Lung (tissue), 17 donors: ENCODE measurements at places on chromosomes 1 and 21. TPM values are rescaled to one million over a fixed set of nuclear protein-coding genes. Genes with fewer than 3 reads are reported as not detected.
A peak's percentile ranks its signal among the peaks of the same experiment; 100 is the strongest.

GRCh38 chr21:45289134-45289533 is 1.4 kb upstream of the POFUT2 start:
- no peak for DNase-seq

- DNase-seq = no peak
These were observed 22.1 kb downstream of the WNT2B start for GRCh38 chr1:112530832-112531231.

The SAMD13 gene
- 0.30 TPM for polyA plus RNA-seq

- DNase-seq = no peak
These were observed 463 bp upstream of the PRRC2C start for GRCh38 chr1:171484760-171485374.

The NHLH1 gene
- 0.12 TPM for polyA plus RNA-seq

The TNFAIP8L2 gene
- 26.6 TPM for polyA plus RNA-seq

- no peak for DNase-seq
These were observed 53.6 kb downstream of the LHX9 start for GRCh38 chr1:197970771-197971170.

The FAM43B gene
- 0.20 TPM for polyA plus RNA-seq

DNA sequence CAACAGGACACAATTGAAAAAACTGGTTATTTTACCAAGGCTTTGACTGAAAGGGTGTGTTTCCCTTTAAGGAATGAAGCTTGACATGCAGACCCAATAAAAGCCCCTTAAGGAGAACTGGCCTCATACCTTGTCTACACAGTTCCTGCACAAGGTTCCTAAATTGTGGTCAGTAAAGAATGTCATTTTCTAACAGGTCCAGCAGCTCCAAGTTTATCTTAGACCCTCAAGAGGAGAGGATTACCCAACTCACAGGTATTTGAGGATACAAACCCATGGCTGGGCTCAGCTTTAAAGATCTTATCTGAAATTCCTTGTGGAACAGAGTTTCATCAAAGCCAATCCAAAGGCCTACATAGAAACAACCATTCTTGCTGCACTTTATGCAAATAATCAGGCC is 31.4 kb upstream of the CBR3 start:
- no peak for DNase-seq

DNA sequence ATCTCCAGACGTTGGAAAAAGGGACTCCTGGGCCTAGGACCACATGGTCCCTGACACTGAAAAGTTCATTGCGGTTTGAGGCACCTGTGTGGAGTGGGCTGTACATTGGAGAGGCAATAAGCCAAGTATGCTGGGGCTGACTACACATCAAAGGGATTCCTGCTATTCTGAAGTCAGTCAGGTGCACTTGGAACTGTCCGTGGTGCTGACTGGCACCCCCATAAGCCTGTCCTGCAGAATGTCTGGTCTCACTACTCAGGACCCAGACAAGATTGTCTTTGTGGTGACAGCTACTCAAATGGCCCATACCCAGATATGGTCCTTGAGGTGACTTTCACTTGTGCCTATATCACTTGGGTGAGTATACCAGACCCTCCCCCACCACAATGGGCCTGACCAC is 150.6 kb downstream of the RWDD3 start:
- peak; percentile 52 for DNase-seq

DNA sequence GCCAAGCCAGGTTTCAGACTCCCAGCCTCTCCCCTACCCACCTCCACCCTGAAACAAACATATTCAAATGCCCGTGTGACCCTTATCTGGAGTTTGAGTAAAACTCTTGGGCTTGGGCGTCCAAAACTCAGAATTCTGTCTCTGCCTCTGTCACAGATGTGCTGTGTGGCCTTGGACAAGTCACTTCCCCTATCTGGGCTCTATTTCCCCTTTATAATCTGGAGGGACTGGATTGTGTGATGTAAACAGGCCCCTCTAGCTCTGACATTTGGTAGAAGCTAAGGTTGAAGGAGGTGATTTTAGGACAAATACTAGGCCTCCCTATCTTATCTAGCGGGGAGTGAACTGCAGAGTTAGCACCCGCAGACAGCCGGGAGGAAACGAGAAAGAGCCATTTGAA is 67.5 kb downstream of the IGSF21 start:
- no peak for DNase-seq

DNA sequence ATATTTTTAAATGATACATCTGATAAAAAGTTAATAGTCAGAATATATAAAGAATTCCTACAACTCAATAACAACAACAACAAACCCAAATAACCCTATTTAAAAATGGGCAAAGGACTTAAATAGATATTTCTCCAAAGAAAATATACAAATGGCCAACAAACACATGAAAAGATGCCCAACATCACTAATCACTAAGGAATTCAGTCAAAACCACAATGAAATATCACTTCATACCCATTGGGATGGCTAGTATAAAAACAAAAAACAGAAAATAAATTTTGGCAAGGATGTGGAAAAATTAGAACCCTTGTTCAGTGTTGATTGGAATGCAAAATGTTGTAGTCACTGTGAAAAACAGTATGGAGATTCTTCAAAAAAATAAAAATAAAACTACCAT is 184.8 kb upstream of the RAB4A start:
- DNase-seq = no peak

The CLCA1 gene
- not detected for polyA plus RNA-seq

DNA sequence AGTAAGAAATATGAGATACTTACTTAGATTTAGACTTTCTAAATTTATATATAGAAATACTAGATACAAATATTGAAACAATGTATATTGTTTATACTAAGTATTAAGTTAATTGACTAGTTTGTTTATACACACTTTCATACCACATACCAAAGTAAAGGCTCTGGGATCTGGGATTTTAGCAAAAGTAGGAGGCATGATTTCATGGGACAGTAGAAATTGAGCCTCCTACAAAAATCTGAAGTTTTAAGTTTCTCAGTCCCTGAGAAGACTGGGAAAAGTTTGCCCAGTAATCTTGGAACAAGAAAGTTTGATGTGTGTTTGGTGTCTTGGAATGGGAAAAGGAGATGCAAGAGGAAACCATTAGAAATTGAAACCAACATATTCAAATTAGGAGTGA is 30.9 kb downstream of the KCTD3 start:
- no peak for DNase-seq

DNA sequence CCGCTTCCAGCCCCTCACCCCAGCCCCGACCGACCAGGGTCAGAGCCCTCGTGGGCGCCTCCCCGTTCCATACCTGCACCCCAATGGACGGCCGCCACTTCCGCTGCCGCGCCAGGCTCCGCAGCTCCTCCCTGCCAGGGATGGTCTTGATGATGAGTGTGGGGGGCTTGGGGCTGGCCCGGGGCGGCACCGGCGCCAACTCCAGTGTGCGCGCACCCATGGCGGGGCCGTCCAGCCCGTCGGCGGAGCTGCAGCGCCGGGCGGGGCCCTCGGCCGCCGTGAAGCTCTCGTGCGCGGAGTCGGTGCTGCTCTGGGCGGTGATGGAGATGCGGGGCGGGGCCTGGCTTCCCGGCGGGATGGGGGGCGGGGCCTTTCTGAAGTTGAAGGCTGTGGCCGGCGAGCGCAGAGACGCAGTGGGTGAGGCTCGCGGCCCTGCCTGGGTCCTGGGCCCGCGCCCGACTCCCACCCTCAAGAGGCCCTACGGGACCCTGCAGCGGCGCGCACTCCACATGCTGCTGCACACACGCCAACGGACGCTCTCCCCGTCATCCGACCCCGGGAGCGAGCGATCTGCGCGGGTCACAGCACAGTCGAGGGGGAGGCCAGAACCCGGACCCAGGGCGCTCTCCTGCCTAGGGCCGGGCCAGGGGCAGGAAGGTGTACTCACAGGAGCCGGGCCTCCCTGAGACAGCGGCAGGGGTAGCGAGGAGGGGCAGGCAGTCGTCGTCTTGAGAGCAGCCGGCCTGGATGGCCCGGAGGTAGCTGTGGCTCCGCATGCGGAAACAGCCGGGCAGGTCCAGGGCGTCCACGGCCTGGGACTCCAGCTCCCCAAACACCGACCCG is 26.1 kb upstream of the SMIM12 start:
- peak; percentile 44 for DNase-seq

- no peak for DNase-seq
These were observed 57.5 kb upstream of the SDC3 start for GRCh38 chr1:30965924-30966599.

The CLDN17 gene
- polyA plus RNA-seq = not detected

GRCh38 chr1:234486858-234487840 is 8.2 kb upstream of the TARBP1 start:
- peak; percentile 90 for DNase-seq

- DNase-seq = no peak
These were observed 110.4 kb downstream of the PATJ start for GRCh38 chr1:61852670-61853015.

GRCh38 chr1:182909578-182909977 is 43.4 kb downstream of the SHCBP1L start:
- no peak for DNase-seq

GRCh38 chr1:15260418-15261154 is 13.6 kb downstream of the FHAD1 start:
- peak; percentile 48 for DNase-seq

GRCh38 chr21:34598931-34599400 is 15.9 kb downstream of the RCAN1 start:
- DNase-seq = no peak

DNA sequence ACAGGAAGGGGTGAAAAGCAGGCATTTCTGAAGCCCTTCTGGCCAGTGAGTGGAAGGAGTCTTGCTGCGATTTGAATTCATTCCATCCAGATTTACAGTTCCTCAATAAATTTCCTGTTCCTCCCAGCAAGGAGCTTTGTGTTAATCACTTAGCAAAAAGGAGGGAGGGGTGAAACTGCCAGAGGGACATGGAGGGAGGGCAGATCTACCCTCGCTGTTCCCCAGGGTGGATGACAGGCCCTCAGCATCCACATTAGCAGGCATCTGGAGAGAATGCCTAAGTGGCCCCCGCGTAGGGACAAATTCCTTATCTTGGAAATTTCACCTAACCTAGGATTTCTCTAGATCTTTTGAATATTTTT is 1.2 kb downstream of the ETV3 start:
- no peak for DNase-seq

DNA sequence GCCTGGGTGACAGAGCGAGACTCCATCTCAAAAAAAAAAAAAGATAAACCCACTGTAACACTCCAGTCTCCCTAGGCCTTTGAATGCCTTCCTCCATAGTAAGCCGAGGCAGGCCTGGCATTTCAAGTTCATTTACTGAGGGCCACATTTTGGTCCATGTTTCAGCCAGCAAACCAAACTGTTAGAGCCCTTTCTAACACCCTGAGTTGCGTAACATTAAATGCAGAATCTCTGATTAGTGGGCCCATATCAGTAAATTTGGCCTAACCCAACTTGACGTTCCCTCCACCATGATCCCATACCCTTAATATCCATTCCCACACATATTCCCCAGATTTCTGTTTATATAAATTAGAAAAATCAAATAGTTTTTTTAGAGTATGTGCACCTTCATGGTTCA is 12.4 kb downstream of the MPZL1 start:
- no peak for DNase-seq

DNA sequence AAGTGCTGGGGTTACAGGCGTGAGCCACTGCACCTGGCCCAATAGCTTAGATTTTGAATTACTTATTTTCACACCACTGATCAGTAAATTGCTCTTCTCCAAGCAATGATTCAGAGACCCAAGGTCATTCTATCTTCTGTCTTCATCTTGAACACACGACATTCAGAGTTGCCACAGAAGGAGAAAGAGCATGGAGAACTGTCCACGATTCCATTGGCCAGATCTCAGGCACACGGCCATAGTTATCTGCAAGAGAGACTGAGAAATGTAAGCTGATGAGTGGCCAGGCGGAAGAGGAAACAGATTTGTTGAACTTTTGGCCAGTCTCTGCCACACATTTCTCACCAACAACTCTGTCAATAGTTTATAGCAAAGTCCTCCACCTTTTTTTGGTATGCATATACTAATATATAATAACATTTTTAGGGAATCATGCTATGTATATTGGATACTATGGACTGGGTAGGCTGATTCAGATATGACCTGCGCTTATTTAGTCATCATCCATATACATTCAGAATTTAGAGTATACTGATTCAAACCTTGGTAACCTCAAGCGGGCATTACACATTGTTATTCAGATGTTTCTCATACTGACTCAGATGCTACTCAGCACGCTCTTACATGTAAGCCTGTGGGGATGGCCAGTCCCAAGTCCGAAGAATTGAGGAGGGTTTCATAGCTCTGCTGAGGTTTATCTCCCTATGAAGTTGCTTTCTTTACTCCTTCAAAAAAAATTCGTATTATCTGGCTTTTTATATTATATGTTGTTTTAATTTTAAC is 25.5 kb upstream of the CAP1 start:
- no peak for DNase-seq

The ZBTB18 gene
- polyA plus RNA-seq = 8.9 TPM

DNA sequence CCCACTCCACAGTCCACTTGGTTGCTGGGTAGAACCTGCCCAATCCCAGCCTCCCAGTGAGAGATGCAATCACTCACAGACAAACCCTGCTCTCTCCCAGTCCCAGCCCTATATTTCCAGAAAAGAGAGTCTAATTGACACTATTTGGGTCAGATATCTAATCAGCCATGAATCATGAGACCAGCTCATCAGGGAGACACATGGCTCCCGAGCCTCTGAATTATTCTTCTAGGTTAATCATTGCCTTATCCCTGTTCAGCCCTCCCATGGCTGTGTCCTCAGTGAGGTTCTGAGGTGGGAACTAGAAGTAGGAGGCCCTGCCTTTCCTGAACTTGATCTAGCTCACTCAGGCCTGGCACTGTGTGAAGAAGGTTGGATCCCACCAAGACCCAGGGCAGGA is 49.9 kb upstream of the ZC3H12A start:
- DNase-seq = no peak

DNA sequence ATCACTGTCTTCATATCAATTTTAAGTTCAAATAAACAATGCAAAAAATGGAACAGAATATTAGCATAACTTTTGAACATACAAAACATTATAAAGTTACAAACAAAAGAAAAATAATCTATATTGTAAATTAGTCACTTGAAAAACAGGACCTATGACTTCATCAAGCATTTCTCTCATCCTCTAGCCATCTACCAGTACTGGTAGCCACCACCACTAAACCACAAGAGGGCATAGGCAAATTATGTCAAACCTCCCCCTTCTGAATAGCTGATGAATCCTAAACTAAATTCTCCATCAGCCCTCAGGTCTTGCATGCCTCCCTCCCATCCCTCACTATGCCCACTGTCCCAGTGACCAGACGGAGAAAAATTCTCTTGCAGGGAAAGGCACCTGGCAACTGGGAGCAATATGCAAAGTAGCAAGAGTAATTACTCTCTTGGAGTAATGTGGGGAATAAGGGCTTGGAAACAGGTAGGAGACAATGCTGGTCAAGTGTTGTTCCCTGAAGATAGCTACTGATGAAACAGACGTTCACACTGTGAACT is 37.1 kb downstream of the SSX2IP start:
- DNase-seq = no peak

The KLHDC7A gene
- polyA plus RNA-seq = 1.9 TPM

DNA sequence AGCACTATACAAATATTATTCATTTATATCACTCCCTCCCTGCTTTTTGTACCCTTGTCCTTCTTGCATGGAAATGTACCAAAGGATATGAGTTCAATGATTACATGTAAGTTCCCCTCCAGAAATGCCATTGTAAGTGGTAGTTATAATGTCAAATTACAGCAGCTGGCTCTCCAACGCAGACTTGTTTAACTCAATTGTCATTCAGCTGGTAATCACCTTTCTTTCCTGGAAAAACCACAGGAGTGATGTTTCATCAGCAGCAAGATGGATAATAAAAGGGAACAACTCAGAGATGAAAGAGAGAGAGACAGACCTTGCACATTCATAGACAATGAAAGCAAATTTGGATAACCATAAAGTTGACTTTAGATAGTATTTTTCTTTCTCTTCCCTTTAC is 578.6 kb upstream of the PBX1 start:
- DNase-seq = no peak

- DNase-seq = no peak
These were observed 28.5 kb downstream of the MTR start for GRCh38 chr1:236823559-236823958.

- DNase-seq = no peak
These were observed 33.9 kb downstream of the OLFML2B start for GRCh38 chr1:161989786-161990185.
